ENCODE measurements at places on chromosomes 12 and 14.

DNA sequence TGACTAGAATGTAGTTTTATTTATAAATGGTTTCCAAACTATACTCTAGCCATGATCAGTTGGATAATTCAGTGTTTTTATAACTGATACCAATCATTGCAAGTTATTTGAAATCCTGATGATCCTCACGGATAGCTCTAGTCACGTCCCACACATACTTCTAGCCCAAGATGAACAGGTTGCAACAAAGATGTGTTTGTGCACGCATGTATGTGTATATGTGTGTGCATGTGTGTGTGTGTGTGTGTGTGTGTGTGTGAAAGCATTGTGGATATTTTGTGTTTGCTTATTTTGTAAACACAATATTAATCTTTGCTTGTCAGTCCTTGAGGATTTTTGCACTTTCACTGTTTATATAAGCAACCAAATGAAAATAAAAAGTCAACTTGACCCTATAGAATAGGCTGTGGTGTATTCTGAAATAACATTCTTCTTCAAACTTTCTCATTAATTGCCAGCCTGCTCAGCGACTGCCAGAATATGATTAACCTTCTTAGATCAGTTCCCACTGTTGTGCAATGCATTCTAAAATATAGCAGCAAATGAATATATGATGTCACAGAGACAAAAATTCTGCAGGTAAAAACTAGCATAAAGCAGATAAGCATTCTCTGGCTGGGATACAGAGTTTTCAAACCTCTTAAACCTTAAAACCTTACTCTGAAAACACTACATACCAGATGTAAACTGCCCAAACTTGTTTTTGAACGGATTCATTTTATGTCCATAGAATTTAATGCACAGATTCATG lies 48.8 kb upstream of the HIF1A start:
- DNase-seq, result no peak

DNA sequence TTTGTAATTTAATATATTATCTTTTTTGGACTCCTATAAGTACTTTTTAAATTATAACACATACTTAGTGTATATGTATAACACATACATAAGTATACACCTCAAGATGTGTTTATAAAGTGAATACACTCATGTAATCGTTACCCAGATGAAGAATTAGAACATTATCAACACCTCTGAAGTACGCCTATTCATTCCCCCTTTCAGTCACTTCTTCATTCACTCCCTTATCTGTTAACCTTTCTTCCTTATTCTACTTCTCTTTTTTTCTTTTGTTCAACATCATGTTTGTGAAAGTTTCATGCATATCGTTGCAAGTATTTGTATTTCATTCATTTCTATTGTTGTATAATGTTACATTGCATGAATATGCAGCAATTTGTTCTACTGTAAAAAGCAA lies 98.5 kb downstream of the ARID2 start:
- DNase-seq, result no peak

- DNase-seq, result no peak
These were observed 2.0 kb downstream of the SYT10 start for GRCh38 chr12:33437598-33437997.

DNA sequence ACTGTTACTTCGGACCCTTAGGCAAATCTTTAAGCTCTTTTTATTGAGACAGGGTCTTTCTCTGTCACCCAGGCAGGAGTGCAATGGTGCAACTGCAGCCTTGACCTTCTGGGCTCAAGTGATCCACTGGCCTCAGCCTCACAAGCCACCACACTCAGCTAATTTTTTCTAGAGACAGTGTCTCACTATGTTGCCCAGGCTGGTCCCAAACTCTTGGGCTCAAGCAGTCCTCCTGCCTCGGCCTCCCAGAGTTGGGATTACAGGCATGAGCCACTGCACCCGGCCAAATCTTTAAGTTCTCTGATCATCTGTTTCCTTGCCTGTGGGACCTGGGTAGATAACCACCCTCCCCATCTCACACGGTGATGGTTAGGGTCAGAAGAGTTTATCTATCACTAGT lies 2.3 kb upstream of the GPX2 start:
- no peak for DNase-seq

- DNase-seq, result peak; percentile 12
These were observed 69.4 kb upstream of the ACTN1 start for GRCh38 chr14:69048456-69048855.

GRCh38 chr12:47698631-47699030 lies 7.2 kb downstream of the RPAP3 start:
- no peak for DNase-seq

DNA sequence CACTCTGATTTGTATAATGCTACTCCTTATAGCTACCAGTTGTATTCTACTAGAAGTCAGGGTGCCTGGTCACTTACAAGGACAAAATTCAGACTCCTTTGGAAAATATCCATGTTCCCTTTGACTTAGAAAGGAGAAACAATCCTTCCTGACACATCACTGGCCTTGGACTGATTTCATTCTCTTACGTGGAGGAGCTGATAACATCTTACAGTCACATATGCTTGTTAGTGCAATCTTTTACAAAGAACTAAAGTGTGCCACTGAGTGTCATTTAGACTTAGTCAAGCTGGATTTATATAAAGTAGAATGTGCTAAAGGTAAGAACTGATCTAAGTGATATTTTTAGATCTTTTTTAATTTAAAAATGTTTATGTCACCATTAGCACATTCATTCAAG lies 131.0 kb upstream of the TMTC2 start:
- DNase-seq, result no peak

- no peak for DNase-seq
These were observed 370.4 kb downstream of the NPAS3 start for GRCh38 chr14:33309106-33309505.

DNA sequence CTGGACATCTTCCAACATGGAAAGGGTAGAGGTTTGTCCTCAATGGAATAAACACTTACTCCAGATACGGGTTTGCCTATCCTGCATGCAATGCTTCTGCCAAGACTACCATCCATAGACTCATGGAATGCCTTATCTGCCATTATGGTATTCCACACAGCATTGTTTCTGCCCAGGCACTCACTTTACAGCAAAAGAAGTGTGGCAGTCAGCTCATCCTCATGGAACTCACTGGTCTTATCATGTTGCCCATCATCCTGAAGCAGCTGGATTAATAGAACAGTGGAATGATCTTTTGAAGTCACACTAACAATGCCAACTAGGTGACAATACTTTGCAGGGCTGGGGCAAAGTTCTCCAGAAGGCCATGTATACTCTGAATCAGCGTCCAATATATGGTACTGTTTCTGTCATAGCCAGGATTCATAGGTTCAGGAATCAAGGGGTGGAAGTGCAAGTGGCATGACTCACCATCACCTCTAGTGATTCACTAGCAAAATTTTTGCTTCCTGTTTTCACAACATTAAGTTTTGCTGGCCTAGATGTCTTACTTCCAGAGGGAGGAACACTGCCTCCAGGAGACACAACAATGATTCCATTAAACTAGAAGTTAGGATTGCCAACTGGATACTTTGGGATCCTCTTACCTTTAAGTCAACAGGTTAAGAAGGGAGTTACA lies 140.4 kb downstream of the SLC35F4 start:
- peak; percentile 83 for DNase-seq

GRCh38 chr12:48169011-48169410 lies 11.7 kb upstream of the ASB8 start:
- no peak for DNase-seq

DNA sequence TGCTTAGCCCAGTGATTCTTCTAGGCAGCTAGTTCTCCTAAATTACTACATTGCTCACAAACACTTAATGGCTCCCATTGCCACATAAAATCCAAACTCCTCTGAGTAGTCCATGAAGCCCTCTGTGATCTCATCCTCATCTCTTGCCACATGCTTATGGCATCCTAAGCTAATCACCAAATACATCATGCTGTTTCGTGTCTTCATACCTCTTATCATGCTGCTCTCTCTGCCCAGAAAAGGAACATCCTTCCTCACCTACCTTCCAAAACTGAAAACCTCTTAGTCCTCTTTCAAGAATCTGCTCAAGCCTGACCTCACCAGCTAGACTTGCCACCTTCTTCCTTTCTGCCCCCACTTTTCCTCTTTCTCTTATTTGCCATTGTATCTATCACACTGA lies 108.5 kb downstream of the DUSP6 start:
- DNase-seq, result peak; percentile 11

- DNase-seq, result no peak
These were observed 1.1 kb upstream of the C14orf132 start for GRCh38 chr14:96037891-96038557.

- DNase-seq, result no peak
These were observed 51.8 kb downstream of the MOK start for GRCh38 chr14:102252834-102253801.

DNA sequence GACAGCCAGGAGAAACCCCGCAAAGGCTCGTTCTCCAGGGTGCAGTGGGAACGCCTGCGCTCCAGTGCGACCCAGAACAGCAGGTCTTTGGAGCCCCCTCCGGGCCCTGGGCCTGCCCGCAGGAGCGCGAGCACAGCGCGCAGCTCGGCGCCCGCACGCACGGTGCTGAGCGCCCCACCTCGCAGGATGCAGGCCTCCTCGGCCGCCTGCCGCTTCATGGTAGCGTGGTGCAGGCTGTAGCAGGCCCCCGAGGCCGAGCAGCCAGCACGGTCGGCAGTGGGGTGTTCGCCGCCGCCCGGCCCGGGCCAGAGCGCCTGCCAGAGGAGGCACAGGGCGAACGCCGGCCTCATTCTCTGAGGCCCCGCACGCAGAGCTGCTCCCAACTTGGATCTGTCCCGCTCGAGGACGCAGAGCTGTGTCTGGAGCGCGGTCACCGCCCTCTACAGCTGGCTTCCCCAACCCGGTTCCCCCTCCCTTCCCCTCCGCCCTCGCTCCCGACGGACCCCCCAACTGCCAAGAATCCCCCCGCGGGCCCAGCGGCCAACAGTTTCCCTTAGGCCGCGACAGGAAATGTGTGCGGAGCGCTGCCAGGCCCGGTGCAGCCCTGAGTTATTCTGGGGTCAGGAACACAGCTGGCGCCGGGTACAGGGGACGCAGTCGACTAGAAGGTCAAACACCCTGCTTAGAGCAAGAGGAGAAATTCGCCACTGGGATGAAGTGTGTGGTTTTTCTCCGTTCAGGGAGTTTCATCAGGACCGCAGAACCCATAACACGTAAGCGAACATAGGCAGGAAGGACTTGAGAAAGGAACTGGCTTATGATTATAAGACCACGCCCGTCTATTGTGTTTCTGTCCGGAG lies at the start of gene CLEC14A:
Gene CLEC14A, minus strand, starts transcription at position 421 of the 860 bp plus-strand sequence. Its CDS starts 71 bp downstream, at position 350.
- peak; percentile 81 for DNase-seq

DNA sequence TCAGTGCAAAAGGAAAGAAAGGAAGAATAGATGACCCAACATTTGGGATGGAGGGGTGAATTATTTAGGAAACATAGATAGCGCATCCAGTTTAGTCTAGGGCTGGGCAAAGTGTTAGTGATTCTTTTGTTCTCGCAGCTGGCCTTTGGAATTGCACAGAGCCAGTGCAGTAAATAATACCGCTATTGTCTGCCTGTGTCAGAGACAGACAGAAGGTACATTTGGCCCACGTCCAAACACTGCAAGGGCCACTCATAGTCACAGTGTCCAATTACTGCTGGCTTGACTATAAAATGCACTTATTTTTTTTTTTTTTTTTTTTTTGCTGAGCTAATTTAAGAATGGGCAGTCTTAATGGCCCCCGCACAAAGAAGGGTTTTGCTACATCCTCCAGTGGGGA lies 638.6 kb downstream of the BCL11B start:
- no peak for DNase-seq

DNA sequence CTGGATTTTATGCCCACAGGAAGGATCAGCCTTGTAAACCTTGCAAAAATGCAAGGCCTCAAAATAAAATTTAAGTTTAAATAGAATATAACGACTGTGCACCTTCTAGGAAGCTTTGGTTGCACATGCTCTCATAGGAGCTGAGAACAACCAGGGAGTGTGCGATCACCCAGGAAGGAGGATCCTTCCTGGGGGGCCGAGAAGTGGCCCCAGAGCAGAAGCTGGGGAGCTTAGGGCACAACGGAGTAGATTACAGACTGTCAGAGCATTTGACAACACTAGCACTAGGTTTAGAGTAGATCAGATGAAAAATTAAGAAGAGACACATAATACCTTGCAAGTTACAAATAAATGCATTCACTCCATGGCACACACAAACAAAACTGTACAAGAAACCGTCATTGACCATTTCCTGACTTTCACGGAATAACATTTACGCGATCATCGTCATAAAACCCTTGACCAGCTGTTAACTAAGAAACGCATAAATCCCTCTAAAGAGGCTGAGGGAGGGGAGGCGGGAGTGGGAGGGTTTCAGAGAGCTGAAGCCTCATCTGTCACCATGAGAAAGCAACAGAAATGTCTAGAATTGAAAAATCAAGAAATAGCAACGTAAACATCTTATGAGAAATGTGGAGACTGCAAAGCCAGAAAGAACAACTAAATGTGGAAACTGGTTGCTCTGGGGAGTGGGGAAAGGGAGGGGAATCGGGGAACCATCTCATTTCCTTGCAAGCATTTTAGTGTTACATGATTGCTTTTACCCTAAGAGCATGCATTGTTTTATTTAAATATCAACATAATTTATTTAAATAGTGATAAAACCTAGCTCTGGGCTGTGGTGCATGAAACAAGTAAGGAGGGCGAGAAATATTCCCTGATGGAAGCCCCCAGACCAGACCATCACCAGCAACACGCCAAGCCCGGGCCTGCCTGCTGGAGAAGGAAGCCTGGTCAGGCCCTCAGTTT lies 13.1 kb upstream of the CCDC85C start:
- DNase-seq, result no peak

GRCh38 chr14:68198713-68199495 lies 379.3 kb downstream of the RAD51B start:
- no peak for DNase-seq

- peak; percentile 90 for DNase-seq
These were observed 41.4 kb upstream of the EPS8 start for GRCh38 chr12:15830538-15830937.

- DNase-seq, result no peak
These were observed 4.7 kb downstream of the SPRYD3 start for GRCh38 chr12:53074283-53074998.

- no peak for DNase-seq
These were observed 12.6 kb downstream of the TMTC1 start for GRCh38 chr12:29771165-29771564.

DNA sequence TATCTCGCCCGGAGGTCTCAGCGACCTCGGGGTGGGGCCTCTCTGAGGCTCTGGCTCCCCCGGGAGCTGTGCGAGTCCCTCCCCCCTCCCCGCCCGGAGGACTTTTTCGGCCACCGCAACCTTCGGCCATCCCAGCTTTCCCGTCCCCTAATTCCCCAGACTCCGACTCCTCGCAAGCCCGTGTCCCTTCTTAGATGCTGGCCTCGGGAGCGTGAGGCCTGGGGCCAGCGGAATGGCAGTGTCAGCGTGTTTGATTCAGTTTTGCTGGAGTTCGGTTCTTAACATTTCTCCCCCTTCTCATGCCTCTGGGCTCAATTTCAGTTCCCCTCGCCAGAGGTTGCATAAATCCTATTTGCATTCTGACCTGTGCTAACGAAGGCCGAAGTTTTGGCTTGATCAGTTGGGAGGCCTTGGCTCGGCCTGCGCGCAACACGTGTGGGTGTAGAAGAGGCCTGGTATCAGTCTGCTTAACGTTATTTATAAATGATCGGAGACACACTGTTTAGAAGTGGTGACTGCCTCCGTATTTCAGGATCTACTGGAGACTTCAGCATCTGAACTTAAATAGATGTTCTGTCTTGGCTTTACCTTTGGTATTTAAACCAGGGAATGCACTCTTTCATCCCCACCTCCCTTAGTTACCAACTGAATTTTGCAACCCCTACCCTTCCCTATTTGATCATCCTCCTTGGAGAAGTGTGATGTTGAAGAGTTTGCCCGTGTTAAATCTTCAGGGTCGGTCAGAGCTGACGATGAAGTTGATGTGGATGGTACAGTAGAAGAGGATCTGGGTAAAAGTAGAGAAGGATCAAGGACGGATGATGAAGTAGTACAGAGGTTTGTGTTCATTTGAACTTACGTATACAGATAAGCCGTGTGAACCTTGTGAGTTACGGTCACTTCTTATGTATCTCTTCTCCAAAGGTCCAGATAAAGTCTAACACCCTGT lies 851 bp downstream of the HSP90B1 start:
- DNase-seq, result peak; percentile 18
